Naive thymus-derived CD4-positive, alpha-beta T cell (primary cell): ENCODE measurements at places on chromosomes 16 and 17. TPM values are rescaled to one million over a fixed set of nuclear protein-coding genes. Genes with fewer than 3 reads are reported as not detected.

The KCNG4 gene
- not detected for total RNA-seq

The MMP2 gene
- 0.43 and 0.58 TPM in 2 replicates for total RNA-seq

The CD68 gene
- 6.8 and 7.6 TPM in 2 replicates for total RNA-seq

The CA7 gene
- not detected for total RNA-seq

The TBC1D3E gene
- total RNA-seq: 0.32 TPM

The PPP1R1B gene
- not detected for total RNA-seq

The KRT33B gene
- total RNA-seq: not detected

The ARMC5 gene
- 13.1 TPM for total RNA-seq

The UTS2R gene
- total RNA-seq: not detected

GRCh38 chr17:21161498-21162393 lies 35.0 kb downstream of the DHRS7B start:
- no peaks in the 10 kb centered on the region for H3K27me3 ChIP-seq
- no peak for DNase-seq
- no peaks in the 10 kb centered on the region for H3K4me1 ChIP-seq
- H3K27ac ChIP-seq: no peak overlapping the region
- no peak overlapping the region for H3K4me3 ChIP-seq
- H3K36me3 ChIP-seq: no peaks in the 10 kb centered on the region

DNA sequence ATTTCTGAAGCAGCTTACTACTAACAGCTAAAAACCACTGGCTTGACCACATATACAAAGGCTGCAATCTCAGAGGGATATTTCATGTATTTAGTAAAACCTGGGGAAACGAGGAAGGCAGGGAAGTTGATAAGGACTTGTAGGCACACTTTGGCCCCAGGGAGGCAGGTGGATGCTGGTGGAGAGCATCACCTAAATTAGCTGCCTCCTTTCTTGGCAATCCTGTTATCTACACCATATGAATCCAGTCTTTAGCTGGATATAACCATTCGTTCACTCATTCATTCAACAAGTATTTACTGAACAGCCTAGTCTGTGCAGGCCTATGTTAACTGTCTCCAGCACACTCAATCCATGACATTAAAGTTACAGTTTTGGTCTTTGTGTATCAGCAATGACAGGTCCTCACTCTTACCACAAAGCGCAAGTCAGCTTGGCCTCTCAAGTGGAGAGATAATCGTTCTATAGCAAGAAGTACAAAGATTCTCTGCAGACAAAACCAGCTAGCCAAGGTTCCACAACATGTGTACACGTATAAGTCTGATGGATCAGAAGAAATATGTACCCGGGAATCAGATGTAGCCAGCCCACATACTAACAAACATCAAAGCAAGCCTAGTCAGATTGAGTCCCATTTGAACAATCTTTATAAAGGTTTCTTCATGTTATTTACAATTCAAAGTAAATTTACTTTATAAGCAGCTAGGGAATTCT lies 10.8 kb downstream of the MRPS23 start:
- no peak overlapping the region for H3K27ac ChIP-seq
- no peak overlapping the region for H3K4me3 ChIP-seq
- H3K27me3 ChIP-seq: no peaks in the 10 kb centered on the region

DNA sequence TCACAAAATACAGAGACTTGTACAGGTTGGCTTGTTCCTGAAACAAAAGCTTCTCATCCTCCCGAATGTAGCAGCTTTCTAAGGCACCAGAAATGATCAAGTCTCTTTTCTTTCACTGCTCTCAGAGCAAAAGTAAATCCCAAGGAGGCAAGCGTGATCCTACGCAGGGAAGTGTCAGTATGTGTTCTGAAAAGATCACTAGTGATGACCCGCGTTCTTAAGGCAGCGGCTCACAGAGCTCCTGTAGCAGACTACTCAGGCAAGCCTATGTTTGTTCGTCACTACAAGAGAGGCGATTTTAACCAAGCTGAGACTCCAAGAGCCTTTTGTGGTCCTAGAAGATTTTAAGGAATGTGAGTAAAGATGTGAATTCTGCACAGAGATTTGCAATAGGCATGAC lies 34.5 kb downstream of the WIPI1 start:
- H3K4me3 ChIP-seq: no peak overlapping the region
- no peak for DNase-seq
- no peaks in the 10 kb centered on the region for H3K36me3 ChIP-seq
- no peak overlapping the region for H3K27ac ChIP-seq
- H3K27me3 ChIP-seq: no peaks in the 10 kb centered on the region

DNA sequence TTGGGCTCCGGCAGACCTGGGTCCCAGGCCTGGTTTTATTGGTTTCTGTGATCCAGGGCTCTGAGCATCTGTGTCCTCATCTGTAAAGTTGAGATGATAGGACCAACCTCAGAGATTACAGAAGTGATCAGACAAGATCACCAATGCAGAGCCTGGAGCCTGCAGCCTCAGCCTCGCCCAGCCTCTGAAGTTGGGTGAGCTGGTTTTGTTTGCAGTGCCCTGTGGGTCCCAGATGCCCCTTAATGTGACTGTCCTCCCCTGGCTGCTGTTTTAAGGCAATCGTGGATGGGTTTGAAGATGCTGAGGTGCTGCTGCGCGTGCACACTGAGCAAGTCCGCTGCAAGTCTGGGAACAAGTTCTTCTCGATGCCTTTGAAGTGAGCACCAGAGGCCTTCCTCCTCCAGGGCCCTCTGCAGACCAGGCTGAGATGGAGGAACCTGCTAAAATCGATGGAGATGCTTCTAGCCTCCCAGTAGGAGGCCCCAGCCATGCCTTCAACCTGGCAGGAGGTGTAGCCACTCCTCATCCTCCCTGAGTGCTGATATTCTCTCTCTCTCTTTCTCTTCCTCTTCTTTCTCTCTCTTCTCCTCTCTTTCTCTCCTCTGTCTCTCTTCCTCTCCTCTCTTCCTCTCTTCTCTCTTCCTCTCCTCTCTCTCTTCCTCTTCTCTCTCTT lies 5.6 kb upstream of the MMP15 start:
- peak overlapping the region; percentile 15 for H3K27ac ChIP-seq
- no peak for DNase-seq
- no peaks in the 10 kb centered on the region for H3K27me3 ChIP-seq
- peaks cover 15% of the 10 kb centered on the region for H3K4me1 ChIP-seq
- H3K36me3 ChIP-seq: peaks cover 32% of the 10 kb centered on the region
- no peak overlapping the region for H3K4me3 ChIP-seq

DNA sequence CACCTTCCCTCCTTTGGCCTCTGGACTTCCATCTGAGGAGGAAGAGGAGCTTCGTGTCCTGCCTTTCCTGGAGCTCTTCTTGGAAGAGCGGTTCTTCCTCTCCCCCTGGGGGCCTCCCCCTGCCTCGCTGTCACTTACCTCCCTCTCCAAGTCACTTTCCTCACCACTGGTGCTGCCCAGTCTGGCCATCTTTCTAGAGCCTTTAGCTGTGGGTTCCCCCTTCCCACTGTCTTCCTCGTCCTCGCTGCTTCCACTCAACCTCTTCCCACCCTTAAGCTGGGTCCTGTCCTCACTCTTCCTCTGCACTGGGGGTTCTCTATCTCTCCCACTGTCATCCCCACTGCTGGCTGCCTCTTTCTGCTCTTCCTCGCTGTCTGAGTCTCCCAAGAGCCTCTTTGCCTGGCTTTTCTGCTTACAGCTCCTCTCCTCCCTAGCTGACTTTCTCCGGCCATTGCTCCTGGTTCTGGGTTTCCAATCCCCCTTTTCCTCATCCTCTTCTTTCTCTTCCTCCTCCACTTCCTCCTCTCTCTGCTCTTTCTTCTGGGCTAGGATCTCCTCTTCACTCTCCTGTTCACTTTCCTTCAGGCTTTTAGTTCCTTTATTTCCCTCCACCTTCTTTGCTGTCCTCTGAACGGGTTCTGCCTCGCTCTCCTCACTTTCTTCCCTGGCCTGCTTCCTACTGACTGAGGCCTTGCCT lies 1.4 kb downstream of the HIRIP3 start:
- no peak for DNase-seq
- H3K27ac ChIP-seq: peak overlapping the region; percentile 99
- no peaks in the 10 kb centered on the region for H3K27me3 ChIP-seq
- H3K4me3 ChIP-seq: no peak overlapping the region

- no peak overlapping the region for H3K27ac ChIP-seq
- H3K4me3 ChIP-seq: no peak overlapping the region
- H3K36me3 ChIP-seq: no peaks in the 10 kb centered on the region
- H3K27me3 ChIP-seq: no peaks in the 10 kb centered on the region
- no peaks in the 10 kb centered on the region for H3K4me1 ChIP-seq
- no peak for DNase-seq
Observed at GRCh38 chr17:15409721-15410250, 57.6 kb downstream of the CDRT4 start.

DNA sequence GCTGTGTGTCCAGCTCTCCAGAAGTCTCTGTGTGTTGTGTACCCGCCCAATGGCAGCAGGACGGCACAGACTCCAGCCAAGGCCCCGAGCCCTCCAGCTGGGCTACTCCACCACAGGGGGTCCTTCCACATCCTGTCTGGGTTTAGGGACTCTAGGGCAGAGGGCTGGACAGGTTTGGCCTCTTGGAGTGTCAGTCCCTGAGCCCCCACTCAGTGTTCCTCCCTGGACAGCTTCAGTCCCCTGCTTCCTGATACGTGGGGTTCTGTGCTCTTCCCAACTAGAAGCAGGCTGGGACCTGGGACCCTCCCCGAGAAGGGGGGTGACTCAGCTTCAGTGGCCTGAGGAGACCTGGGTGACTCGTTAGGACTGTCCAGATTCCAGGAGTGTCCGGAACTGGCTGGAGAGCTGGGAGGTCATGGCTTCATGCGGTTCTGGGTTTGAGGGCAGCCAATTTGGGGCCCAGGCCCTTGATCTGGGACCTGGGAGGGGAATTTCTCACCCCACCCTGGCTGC lies 4.2 kb downstream of the CDK3 start:
- no peaks in the 10 kb centered on the region for H3K36me3 ChIP-seq
- H3K4me3 ChIP-seq: no peak overlapping the region
- H3K4me1 ChIP-seq: no peaks in the 10 kb centered on the region
- no peaks in the 10 kb centered on the region for H3K27me3 ChIP-seq

DNA sequence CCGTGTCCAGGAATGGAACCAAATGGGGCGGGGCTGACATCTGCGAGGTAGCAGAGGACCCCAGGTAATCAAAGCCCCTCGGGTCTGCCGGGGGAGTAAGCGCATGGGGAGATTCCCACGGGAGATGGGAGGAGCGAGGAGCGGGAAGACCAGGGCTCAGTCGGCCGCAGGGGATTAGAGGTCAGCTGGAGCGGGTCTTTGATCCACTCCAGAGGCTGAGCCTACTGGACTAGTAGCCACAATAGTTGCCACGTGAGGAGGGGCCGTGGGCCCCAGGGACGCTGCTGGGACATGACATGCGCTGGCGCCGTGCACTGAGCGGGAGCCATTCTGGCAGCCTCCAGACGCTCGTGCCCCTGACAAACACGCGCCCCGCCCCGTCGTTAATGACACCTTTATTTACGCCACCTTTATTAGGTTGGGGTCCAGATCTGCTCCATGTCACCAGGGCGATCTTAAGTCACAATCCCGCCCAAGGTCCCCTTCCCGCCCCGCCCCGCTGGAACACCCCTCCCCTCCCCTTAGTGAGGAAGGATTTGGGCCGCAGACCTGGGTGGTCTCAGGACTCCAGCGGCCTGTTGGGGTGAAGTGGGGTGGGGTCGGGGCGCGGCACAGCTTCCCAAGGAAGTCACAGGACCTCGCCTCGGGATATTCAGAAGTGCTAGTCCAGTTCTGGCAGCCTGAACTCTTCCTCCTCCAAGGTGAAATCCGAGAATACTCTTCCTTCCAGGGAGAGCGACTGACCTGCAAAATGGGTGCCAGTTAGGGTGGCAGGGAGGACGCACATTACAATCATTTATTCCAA lies 15.0 kb downstream of the PPY start:
- H3K4me3 ChIP-seq: peak overlapping the region; percentile 60
- peak overlapping the region; percentile 31 for H3K27ac ChIP-seq
- H3K27me3 ChIP-seq: no peaks in the 10 kb centered on the region
- H3K4me1 ChIP-seq: peaks cover 12% of the 10 kb centered on the region
- H3K36me3 ChIP-seq: no peaks in the 10 kb centered on the region
- DNase-seq: no peak

- DNase-seq: no peak
- no peak overlapping the region for H3K27ac ChIP-seq
- no peaks in the 10 kb centered on the region for H3K27me3 ChIP-seq
Observed at GRCh38 chr17:47695429-47696376, 1.7 kb downstream of the TBKBP1 start.

GRCh38 chr17:7216242-7217112 lies 3.2 kb downstream of the DLG4 start:
- no peaks in the 10 kb centered on the region for H3K27me3 ChIP-seq
- peak overlapping the region; percentile 70 for H3K27ac ChIP-seq
- H3K4me1 ChIP-seq: peaks cover 35% of the 10 kb centered on the region
- H3K36me3 ChIP-seq: no peaks in the 10 kb centered on the region
- no peak overlapping the region for H3K4me3 ChIP-seq

DNA sequence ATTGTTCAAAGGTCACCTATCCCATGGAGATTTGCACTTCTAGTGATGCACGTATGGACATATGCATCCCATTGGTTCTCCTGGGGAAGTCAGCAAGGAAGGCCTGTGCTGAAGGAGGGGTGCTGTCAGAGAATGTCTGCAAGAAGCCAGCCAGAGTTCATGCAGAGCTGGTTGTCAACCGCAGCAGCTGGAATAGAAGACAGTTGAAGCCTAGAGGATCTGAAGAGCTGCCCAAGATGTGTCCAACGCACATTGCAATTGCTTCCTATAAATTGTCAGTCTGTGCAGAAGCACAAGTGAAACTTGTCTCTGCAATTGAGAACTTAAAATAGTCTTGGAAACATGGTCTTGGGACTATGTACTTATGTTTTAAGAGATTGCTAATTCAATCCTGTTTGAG lies 82.1 kb upstream of the CNTNAP4 start:
- H3K27ac ChIP-seq: no peak overlapping the region
- no peak overlapping the region for H3K4me3 ChIP-seq

- H3K27me3 ChIP-seq: peaks cover 3% of the 10 kb centered on the region
- H3K36me3 ChIP-seq: no peaks in the 10 kb centered on the region
- no peak overlapping the region for H3K27ac ChIP-seq
- no peak for DNase-seq
- H3K4me1 ChIP-seq: no peaks in the 10 kb centered on the region
Observed at GRCh38 chr16:75138636-75139035, 9.7 kb upstream of the ZFP1 start.

GRCh38 chr16:27974896-27975540 lies 88.5 kb downstream of the GSG1L start:
- no peaks in the 10 kb centered on the region for H3K36me3 ChIP-seq
- H3K27ac ChIP-seq: no peak overlapping the region
- H3K4me3 ChIP-seq: no peak overlapping the region
- H3K27me3 ChIP-seq: no peaks in the 10 kb centered on the region
- no peaks in the 10 kb centered on the region for H3K4me1 ChIP-seq

- peak overlapping the region; percentile 82 for H3K4me3 ChIP-seq
- H3K27me3 ChIP-seq: no peaks in the 10 kb centered on the region
- peaks cover 35% of the 10 kb centered on the region for H3K36me3 ChIP-seq
- peak overlapping the region; percentile 94 for H3K27ac ChIP-seq
- peaks cover 13% of the 10 kb centered on the region for H3K4me1 ChIP-seq
Observed at GRCh38 chr16:23595246-23595950, 718 bp downstream of the NDUFAB1 start.

- H3K4me3 ChIP-seq: no peak overlapping the region
- H3K4me1 ChIP-seq: no peaks in the 10 kb centered on the region
- no peak overlapping the region for H3K27ac ChIP-seq
- no peaks in the 10 kb centered on the region for H3K36me3 ChIP-seq
- no peak for DNase-seq
Observed at GRCh38 chr17:72104164-72104862, 16.5 kb upstream of the SOX9 start.

- no peaks in the 10 kb centered on the region for H3K27me3 ChIP-seq
- no peak overlapping the region for H3K27ac ChIP-seq
- no peaks in the 10 kb centered on the region for H3K4me1 ChIP-seq
- peaks cover 32% of the 10 kb centered on the region for H3K36me3 ChIP-seq
- H3K4me3 ChIP-seq: no peak overlapping the region
Observed at GRCh38 chr17:7590743-7591142, 849 bp upstream of the SOX15 start.

GRCh38 chr16:726438-727290 lies at the start of the genes CCDC78 and HAGHL:
Gene CCDC78, minus strand, starts transcription at chr16:726443. Its CDS starts 76 bp downstream, at chr16:726367.
Gene HAGHL, plus strand, starts transcription at chr16:727106. Its CDS starts 404 bp downstream, at chr16:727510.
- H3K27me3 ChIP-seq: no peaks in the 10 kb centered on the region
- DNase-seq: no peak
- H3K4me3 ChIP-seq: peak within 1 kb of the TSS; percentile 65
- peaks cover 13% of the 10 kb centered on the region for H3K4me1 ChIP-seq
